ENCODE measurements at places on chromosomes 2 and 18.

DNA sequence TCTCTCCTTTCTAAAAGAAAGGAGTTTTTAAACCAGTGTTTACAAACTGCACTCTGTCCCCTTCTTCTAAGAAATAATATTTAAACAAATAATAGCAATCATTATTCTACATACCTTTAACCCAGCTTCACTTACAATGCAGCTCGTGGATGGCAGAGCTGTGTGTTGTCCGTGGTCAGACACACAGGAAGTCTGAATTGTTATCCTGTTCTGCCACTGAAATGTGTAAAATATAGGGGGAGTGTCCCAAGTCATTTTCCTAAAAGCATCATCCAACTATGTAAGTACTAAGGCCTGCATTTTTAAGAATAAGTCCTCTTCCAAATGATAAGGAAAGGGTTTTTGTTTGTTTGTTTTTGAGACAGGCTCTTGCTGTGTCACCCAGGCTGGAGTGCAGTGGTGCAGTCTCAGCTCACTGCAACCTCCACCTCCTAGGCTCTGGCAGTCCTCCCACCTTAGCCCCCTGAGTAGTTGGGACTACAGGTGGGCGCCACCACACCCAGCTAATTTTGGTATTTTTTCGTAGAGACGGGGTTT, 2.7 kb upstream of the PPP4R1 start:
- no peak for DNase-seq

GRCh38 chr18:573385-573784, 6.8 kb upstream of the CETN1 start:
- no peak for DNase-seq

GRCh38 chr2:234528410-234529148, 31.7 kb upstream of the ARL4C start:
- no peak for DNase-seq

GRCh38 chr2:102126169-102126568, 16.4 kb upstream of the IL1R1 start:
- DNase-seq, result no peak

- no peak for DNase-seq
Measured at GRCh38 chr18:13804305-13804704, 19.6 kb upstream of the MC5R start.

DNA sequence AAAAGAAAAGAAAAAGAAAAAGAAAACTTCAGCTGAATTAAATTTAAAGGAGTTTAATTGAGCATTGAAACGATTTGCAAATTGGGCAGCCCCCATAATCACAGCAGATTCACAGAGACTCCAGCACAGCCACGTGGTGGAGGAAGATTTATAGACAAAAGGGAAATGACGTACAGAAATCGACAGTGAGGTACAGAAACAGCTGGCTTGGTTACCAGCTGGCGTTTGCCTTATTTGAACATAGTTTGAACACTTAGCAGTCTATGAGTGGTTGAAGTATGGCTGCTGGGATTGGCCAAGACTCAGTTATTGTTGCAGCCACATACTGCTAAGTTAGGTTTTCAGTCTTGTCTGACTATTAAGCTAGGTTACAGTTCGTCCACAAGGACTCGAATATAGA, 312.2 kb upstream of the SLC14A2 start:
- no peak for DNase-seq

DNA sequence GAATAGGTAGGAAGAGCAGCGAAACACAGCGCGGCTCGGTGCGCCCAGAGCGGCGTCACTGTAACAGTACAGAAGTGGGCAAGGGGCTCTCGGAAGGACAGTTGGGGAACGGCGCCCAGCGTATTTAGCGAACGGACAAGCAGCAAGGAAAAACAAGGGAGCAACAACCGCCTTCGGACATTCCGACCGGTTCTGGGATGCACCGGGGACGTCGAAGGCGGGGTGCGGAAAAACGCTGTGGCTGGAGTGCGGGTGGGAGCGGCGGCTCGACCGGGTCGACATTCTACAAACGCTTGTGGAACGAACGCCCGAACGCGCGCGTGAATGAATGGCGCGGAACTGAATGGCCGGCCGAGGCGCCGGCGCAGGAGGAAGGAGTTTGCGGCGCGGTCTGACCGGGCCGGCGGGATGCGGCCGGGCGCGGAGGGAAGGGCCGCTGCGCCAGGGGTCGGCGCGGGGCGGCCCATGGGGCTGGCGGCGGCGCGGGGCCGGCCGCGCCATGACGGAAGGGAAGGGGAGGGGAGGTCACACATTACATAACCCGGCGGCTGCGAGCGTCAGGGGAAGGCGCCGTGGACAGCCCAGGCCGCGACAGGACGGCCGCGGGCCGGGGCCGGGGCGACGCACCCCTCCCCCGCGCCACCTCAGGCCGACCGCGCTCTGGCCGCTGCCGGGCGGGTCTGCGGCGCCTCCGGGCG, 605 bp downstream of the REV1 start:
- DNase-seq, result peak; percentile 51

DNA sequence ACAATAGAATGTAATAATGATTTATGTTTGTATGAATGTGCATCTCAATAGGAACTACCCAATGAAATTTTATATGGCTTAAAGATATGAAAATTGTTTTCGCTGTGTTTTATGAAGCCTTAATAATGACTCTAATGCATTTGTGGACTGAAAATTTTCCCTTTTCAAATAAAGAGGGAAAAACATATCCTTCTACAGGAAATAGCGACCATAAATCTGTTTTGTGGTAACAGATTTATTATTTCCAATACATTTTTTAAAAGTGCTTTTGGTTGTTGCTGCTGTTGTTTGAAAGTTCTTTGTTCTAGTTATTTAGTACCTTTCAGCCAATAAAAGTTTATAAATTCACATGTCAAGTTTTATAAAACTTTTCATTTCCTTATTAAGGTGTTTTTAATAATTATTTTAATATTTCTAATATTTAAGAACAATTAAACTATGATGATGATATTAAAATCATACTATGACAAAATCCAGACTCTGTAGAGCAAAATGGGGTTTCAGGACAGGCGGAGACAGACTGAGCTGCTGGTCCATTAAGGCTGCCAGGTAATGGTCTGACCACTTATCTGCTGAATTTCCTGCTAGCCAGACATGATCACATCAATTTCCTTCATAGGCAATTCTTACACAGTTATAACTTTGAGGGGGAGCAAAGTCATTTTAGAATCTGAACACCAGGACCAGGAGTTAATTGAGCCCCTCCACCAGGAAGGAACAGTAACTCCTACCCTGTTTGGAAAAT, 65.7 kb upstream of the NEUROD1 start:
- no peak for DNase-seq

DNA sequence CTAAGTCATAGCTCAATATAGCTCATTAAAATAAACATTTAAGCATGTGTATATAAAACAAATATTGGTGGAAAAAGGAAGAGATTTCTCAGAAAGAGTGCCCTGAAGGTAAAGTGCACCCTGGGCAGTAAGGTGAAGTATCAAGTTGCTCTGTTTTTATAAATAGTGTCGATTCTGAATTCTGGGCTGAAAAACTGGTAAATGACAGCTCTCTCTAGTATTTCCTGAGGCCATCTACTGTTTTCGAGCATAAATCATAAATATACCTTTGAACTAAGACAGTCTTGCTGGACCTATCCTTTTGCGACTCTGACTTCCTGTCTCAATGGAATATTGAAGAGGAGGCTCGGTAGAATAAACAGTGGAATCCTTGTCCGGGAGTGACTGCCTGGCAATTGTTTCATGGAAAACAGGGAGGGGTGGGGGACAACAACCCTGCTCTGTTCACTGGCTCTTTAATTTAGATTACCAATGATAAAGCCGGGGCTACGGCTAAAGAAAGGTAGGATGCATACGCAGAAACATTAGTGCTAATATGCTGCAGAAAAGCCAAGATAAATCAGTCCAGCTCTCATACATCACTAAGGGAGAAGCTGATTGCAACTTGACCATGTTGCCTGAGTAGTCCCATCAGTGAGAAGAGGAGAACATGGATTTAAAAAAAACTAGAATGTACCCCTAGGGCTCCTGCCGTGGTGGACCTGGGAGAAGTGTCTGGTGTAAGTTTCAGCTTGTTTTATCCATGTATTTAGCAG, 124.1 kb downstream of the RAPGEF4 start:
- DNase-seq, result no peak

DNA sequence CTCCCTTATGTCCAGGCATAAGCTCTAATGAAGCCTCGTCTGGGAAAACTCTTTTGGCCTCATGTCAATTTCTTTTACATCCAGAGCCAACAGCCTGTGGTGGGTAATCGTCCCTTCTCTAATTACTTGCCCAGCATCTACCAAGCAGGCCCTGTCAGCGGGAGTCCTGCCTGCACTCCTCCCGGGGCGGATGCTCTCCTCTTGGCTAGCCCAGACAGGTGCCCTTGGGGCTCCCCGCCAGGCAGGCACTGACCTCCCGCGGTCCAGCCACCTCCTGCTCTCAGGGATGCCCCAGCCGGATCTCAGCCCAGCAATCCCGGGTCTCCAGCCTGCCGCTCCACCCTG, 74.2 kb downstream of the NCAPH start:
- DNase-seq, result no peak

GRCh38 chr2:154452471-154452870, 246.0 kb upstream of the KCNJ3 start:
- DNase-seq, result no peak

DNA sequence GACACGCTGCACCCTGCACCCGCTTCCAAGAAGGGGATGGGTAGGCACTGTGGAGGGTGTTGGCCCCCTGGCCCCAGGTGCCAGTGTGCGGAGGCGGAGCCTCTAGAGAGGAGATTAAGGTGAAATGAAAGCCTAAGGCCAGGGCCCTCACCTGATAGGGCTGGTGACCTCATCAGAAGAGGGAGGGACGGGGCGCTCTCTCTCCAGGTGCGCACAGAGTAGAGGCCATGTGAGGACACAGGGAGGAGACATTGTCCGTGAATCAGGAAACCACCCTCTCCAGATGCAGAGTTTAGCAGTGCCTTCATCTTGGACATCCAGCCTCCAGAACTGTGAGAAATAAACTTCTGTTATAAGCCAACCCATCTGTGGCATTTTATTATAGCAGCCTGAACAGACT, 62.3 kb downstream of the PSMG2 start:
- DNase-seq, result no peak

DNA sequence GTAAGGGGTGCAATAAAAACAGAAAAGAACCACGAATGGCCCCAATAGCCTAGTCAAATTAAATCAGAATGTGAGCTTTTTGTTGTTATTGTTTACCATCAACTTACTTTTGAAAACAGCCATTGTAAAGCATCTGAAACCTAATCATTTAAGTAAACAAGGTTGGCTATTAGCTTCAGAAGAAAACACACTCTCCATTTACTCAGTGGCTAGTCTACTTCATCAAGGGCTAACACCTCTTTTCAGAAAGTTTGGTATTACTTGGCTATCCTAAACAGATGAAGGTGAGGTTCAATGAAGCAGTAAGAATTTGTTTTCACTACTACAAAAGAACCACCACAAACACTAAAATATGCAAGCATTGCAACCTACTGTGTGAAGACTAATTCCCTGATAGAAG, 398.0 kb downstream of the CDH2 start:
- DNase-seq, result no peak

- DNase-seq, result no peak
Measured at GRCh38 chr18:77178559-77178958, 46.0 kb upstream of the MBP start.

DNA sequence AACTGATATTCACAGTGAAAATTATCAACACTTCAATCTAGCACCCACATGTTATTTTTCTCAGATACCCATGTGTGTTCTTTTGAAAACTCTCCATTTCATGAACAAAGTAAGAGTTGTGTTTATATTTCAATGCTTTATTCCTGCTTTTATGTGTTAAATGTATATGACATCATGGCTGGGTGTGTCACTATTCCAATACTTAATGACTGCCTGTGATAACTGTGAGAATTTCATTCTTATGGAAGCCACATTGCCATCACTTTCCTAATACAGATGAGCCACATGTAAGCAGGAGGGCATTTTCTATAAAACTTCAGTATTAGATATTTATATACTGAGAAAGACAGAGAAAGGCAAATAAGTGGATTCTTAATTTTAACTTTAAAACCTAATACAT, 100.4 kb upstream of the FIGN start:
- DNase-seq, result no peak

- no peak for DNase-seq
Measured at GRCh38 chr2:88230911-88231310, 60.8 kb downstream of the THNSL2 start.

DNA sequence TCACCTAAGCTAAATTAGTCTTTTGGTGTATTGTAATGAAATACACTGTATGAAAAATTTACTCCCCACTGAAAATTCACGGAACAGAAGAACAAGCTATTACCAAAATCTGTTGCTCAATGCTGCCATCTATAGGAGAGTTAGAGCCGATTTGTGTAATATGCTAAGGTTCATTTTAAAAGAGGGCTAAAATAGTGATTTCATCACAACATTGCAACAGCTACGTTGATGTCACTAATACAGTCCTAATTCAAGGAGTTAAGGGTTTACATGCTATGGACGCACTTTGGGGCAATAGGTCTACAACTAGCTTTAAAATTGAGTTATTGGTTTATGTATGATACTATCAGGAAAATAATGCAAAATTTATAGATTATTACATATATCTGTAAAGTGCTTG, 3.0 kb upstream of the IRS1 start:
- DNase-seq, result no peak

DNA sequence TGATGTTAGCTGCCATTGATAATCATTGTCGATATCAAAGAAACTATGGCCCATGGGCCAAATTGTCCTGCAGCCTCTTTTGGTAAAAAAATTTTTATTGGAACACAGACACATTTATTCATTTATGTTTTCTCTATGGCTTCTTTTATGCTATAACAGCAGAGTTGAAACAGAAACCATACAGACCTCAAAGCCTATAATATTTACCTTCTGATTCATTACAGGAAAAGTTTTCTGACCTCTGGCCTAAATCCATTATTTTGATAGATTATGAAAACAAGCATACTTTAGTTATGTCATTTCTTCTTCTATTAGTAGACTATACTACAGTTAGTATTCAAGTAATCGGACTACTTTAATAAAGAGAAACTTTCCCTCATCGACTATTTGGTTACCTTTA, 349.7 kb upstream of the GALNT5 start:
- DNase-seq, result no peak

GRCh38 chr2:62197925-62198633, 2.2 kb downstream of the B3GNT2 start:
- DNase-seq, result no peak

- no peak for DNase-seq
Measured at GRCh38 chr2:158815658-158816057, 20.5 kb downstream of the DAPL1 start.

All from T-helper 9 cell (primary cell).